ENCODE measurements at places on chromosomes 6 and 20.

- no peak for DNase-seq
Measured at GRCh38 chr6:158661156-158661685, 11.4 kb downstream of the SYTL3 start.

GRCh38 chr6:143936778-143937667 lies 71.0 kb downstream of the PLAGL1 start:
- DNase-seq, result no peak

- DNase-seq, result no peak
Measured at GRCh38 chr6:158387036-158387435, 74.8 kb downstream of the TULP4 start.

DNA sequence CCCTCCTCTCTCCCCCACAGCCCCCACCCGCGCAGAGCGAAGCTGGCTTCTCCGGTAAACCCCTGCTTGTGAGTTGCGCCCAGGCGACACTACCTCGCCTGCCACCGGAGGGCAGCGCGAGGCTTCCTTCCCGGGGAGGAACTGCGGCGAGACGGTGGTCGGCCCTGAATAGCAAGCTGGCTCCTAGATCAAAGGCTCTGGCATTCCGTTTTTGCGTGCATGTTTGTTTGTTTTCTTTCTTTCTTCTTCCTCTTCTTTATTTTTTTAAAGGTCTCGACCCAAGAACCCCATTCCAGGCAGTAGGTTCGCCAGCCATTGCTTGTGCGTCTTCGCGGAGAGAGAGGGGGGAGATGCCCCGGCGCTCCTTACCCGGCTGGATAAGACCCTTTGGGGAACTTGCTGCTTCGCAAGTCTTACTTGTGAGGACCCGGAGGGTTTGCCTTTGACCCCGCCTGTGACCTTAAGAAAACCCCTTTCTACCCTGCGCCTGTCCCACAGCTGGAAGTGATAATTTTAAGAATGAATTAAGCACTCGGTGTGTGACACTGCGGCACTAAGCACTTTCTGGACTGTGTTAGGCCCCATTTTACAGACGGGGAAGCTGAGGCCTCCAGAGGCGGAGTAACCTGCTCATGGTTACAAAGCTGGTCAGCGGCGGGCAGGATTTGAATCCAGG lies 92.7 kb upstream of the SIRPA start:
- DNase-seq, result peak; percentile 85
